ENCODE measurements at places on chromosomes 13 and 19.

DNA sequence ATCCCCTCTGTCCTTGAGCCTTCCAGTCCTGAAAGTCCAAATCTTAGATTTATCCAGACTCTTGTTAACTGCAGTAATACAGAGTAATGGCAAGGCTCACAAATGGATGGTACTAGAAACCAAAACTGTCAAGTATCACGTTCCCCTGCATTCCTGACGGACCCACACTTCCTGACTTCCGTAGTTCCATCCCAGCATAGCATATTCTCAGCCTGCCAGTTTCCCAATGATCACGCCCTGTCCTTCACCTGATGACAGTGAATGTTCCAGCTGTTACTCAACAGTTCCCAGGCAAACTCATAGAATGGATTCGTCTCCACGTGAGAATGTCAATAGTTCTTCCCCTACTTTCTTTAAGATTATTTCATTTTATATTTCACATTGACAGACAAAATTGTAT is 33.6 kb downstream of the SLC7A1 start:
- no peak for DNase-seq

GRCh38 chr13:81760316-81760715 is 1419.4 kb upstream of the SPRY2 start:
- DNase-seq, result no peak

GRCh38 chr19:11423164-11423790 is 4.2 kb upstream of the RGL3 start:
- DNase-seq, result no peak

DNA sequence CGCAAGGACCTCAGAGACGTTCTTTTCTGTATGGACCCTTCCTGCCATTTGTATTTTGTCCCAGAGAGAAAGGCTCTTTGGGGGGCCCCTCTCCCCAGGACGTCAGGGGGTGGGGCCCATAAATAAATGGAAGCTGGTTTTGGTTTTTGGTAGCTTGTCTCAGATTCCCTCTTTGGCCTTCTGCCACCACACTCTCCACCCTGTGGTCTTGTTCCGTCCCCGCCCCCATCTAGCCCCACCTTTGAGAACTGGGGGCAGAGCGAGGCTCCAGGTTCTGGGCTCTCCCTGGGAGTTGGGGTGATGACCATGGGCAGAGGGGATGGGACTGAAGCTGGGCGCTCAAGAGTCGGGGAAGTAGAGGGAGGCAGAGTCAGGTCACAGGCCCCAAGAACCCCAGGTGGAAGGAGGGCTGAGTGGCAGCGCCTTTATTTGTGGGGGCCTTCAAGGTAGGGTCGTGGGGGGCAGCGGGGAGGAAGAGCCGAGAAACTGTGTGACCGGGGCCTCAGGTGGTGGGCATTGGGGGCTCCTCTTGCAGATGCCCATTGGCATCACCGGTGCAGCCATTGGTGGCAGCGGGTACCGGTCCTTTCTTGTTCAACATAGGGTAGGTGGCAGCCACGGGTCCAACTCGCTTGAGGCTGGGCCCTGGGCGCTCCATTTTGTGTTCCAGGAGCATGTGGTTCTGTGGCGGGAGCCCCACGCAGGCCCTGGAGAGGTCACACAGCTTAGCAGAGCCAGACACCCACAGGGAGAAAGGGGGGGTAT is 3.3 kb downstream of the ISYNA1 start:
- DNase-seq, result no peak

DNA sequence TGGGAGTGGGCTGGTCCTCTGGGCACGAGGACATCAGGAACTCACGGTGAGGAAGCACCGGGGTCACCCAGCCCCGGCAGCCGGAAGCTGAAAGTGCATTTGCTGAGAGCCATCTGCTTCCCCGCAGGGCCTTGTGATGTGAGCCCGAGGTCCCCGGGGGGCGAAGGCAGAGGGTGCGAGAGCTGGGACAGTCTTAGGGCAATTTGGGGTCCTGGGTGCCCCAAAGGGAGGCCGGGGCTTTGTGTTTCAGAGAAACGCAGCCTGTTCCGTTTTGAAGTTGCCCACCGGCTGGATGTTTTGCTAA is 4.8 kb downstream of the F2RL3 start:
- no peak for DNase-seq

GRCh38 chr19:41641879-41642485 is 15.1 kb upstream of the CEACAM4 start:
- DNase-seq, result peak; percentile 40

DNA sequence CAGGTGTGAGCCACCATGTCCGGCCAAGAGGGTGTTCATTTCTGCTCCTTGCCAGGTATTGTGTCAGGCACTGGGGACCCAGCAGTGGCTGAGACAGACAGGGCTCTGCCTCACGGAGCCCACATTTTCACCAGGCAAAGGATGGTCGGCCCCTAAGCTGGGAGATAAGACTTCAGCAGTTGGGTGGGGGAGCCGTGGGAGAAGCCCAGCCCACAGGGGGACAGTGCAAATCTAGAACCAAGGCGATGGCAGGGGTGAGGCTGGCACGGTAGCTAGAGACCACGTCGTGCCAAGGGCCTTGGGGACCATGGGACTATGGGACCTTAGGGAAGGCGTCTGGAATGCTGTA is 8.3 kb downstream of the LSR start:
- no peak for DNase-seq

- DNase-seq, result no peak
Observed at GRCh38 chr13:57682128-57682716, 50.7 kb downstream of the PCDH17 start.

GRCh38 chr19:33301144-33301899 is 1.0 kb downstream of the CEBPA start:
- DNase-seq, result no peak

- DNase-seq, result no peak
Observed at GRCh38 chr13:77720988-77721387, 23.5 kb downstream of the SLAIN1 start.

DNA sequence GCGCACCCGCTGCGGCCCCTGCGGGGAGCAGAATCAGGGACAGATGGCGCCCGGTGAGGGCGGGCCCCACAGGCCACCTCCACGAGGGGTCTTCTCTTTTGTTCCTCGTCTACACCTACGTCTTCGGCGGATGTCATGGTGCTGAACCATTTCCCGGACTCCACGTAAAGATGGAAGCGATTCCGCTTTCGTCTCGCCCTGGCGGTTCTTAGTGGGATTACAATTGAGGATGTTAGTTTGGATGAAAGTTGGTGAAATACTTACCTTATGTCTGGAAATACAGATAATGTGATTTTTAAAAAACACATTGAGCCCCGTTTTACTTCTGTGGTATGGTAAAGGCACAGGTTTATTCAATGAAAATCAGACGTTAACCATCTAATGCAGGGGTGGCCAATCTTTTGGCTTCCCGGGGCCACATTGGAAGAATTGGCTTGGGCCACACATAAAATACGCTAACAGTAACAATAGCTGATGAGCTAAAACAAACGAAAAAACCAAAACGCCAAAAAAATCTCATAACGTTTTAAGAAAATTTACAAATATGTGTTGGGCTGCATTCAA is 1.4 kb upstream of the ZMYM5 start:
- DNase-seq, result peak; percentile 66

- DNase-seq, result no peak
Observed at GRCh38 chr19:1274852-1275259, 474 bp upstream of the FAM174C start.

- DNase-seq, result no peak
Observed at GRCh38 chr19:610071-610800, 20.6 kb downstream of the HCN2 start.

DNA sequence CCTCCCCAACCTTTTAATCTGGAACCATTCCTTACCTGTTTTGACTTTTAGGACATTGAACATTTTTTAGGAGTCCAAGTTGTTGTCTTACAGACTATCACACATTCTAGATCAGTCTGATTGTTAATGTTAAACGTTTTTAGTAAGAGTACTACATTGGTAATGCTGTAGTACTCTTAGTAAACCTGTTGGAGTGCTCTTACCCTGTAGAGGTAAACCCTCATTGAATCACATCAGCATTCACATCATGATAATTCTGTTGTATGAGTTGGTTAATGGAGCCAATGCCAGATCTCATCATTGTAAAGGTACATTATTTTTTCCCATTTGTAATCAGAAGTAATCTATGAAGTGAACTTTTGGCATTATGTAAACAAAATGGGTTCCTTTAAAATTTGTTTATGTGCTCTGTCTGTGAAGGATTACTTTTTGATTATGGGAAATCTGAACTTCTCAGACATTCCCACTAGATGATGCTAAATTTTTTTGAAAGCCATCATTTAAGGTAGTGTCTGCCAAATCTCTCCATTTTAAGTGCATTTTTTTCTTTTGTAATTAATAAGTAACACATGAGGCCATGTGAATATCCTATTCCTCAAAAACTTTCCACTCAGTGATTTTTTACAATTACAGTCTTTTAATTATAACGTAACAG is 55.2 kb downstream of the VWA8 start:
- no peak for DNase-seq

GRCh38 chr13:20192836-20193161 is at the start of gene GJB2:
GJB2 (minus strand) TSS chr13:20192938; CDS start chr13:20189581, 3,357 bp downstream.
- no peak for DNase-seq

GRCh38 chr19:3849092-3849491 is 19.7 kb downstream of the ZFR2 start:
- peak; percentile 32 for DNase-seq

GRCh38 chr13:97459215-97459777 is 25.3 kb downstream of the RAP2A start:
- no peak for DNase-seq

DNA sequence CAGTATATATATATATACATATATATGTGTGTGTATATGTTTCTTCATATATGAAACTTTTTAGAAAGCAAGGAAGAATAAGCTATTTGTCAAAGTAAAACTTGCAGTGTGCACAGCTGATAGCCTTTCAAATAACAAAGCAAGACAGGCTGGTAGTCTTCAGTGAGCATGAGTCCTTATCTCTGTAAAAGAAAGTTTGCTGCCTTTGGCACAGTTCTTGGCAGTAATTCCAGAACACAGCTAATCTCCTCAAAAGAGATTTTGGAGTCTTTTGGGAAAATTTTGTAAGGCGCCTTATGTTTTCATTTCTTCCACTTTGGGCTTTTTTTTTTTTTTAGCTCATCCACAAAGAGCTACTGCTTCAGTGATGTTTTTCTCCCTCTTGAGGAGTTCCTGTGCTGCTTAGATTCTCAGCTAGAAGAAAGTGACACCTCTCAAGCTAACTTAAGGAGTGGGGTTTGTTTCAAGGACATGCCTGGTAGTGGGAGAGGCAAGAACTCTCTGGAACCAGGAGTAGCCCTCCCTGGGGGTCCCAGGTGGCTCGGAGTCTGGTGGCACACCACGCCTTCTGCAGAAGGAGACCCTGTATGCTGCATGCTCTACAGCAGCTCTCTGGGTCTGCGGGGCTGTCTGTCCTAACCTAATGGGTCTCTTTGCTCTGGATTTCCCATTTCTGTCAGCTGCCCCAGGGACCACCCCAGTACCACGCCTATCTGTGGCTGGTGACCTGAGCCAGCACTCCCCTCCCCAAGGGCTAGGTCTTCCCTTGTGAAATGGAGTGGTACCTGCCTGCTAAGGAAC is 58.8 kb downstream of the TNFRSF19 start:
- DNase-seq, result no peak

DNA sequence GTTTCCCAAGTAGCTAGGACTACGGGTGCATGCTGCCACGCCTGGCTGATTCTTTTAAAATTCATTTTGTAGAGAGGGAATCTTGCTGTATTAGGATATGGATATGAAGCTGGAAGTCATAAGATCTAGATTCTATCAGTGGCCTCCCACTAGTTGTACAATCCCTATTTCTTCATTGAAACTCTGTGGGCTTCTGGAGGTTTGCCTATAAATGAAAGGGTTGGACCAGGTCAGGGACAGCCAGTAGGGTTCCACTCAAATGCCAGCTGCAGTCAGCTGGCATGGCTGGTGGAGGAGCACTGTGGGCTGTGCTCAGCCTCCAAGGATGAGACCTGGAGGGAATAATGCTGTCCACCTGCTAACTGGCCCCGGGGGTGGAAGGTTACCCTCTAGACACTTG is 110.2 kb upstream of the GJB6 start:
- DNase-seq, result no peak

- DNase-seq, result no peak
Observed at GRCh38 chr13:40563350-40564125, 102.9 kb downstream of the FOXO1 start.

DNA sequence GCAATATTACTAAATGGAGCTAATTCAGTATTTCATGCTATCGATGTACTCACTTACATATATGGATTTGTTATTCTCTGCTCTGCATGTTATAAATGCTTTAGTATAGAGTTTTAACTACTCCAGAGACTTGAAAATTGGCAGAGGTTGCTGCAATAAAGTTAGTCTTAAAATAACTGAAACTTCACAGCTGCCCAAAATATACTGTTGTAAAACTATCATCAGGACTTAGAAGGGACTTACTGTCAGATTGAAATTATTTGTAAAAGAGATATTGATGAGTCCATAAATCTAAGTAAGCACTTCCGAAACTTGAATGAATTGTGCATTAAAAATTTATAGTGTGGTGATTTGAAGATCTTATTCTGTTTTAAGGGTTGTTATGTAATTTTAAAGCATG is 1178.2 kb upstream of the PCDH20 start:
- DNase-seq, result no peak

GRCh38 chr13:112978561-112979405 is 9.8 kb downstream of the MCF2L start:
- no peak for DNase-seq

DNA sequence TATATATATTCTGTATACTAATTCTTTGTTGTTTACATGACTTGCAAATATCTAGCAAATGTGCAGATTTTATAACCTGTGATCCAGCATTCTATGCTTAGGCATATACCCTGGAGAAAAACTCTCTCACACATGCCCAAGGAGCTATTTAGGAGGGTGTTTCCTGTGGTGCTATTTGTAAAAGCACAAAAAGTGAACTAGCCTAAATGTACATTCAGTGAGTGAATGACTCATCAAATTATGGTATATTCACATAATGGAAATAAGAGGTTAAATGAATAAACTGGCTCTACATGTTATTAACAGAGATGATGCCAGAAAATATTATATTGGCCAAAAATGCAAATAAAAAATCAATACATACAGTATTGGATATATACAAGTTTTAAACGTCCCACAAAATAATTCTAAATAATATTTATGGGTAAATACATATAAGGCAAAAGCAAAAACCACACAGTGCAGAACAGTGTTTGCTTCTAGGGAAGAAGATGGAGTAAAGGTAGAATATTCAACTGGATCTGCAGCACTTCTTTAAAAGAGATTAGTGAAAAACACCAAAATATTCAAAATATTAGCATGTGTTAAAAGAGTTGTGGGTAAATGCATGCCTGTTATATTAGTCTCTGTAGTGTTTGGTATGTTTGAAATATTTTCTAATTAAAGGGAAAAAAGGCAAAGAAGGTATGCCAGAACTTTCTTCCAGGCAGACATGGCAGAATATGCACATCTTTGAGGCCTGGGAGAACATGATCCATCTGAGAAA is 344.7 kb downstream of the KLF5 start:
- DNase-seq, result no peak

DNA sequence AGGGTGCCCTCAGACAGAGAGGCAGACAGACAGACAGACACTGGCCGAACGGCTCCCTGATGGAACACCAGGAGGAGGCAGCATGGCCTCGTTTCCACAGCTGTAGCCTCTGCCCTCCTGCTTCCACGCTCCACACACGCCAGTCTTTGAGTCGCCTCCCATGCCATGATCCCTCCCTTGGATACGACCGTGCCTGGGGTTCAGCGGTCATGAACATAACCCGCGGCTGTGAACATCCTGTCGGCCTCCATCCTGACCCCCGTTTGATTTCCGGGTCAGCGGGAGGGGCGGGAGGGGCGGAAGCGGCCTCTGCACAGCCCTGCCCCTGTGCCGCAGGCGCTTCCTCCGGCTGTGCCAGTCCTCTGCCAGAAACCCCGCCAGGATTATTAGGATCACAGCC is 23.4 kb downstream of the GP6 start:
- DNase-seq, result no peak

GRCh38 chr19:41735071-41735600 is 20.2 kb upstream of the CEACAM6 start:
- DNase-seq, result no peak

GRCh38 chr19:46970815-46971214 is 48.8 kb upstream of the NPAS1 start:
- DNase-seq, result no peak
